ENCODE measurements at places on chromosomes 5 and 9.
A peak's percentile ranks its signal among the peaks of the same experiment; 100 is the strongest.

DNA sequence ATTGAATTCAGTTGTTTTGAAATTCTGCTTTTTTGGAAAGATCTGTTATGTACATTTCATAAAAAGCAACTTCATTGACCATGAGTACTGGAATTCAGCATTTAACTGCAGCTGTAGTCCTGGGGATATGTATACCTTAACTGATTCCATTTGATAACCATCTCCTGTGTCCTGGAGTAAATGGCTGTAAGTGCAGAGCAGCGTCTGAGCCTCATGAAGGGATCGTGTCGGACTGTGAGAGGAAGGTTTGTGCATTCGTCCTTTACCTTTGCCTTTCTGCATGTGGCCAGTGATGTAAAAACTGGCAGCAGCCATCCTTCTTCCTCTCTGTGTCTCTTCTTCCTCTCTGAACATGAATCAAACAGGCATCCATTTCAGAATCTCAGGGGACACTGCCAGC lies 287.2 kb downstream of the FANCC start:
- DNase-seq, result no peak

DNA sequence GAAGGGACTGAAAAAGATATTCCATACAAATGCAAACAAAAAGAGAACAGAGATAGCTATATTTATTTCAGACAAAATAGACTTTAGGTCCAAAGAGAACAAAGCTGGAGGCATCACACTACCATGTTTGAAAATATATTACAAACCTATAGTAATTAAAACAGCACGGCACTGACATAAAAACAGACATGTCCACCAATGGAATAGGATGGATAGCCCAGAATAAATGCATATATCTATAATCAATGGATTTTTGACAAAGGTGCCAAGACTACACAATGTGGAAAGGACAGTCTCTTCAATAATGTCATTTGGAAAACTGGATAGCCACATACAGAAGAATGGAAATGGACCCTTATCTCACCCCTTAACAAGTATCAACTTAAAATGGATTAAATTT lies 10.2 kb downstream of the PRKAA1 start:
- DNase-seq, result no peak

- DNase-seq, result peak; percentile 70
Measured at GRCh38 chr9:136133191-136133958, 14.7 kb upstream of the TMEM250 start.

DNA sequence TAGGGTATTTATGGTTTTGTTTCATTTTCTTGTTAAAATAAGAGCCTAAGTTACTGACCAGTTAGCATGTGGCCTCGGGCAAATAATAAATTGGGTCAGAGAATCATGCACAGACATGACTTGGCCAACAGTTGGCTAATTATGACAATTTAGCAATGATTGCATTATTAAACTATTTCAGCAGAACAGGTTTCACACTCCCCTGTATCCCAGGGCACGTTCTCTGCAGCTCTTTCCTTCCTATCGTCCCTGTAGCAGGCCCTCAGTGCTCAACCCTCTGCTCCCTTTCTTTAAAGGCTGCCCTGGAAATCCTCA lies 167.9 kb downstream of the TSSK1B start:
- DNase-seq, result no peak

- DNase-seq, result no peak
Measured at GRCh38 chr9:134855231-134855899, 25.2 kb upstream of the FCN2 start.

- no peak for DNase-seq
Measured at GRCh38 chr9:76615177-76615603, 149.0 kb upstream of the PCA3 start.

DNA sequence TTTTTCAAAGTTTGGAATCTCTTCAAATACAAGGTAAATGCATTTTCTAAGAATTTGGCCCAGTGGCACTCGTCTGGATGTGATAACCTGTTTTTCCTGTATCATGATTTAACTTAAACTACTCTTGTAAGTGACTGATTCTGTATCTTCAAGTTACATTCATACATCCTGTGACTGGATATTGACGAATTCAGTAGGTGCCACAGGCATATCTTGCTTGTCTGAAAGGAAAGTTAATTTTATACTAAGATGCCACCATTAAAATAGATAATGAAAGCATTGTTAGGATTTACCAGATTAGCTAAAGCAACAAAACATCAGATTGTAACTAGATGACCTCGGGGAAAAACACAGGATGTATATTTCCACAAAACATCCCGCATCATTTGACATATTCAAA lies 175.3 kb upstream of the ZNF608 start:
- DNase-seq, result no peak

DNA sequence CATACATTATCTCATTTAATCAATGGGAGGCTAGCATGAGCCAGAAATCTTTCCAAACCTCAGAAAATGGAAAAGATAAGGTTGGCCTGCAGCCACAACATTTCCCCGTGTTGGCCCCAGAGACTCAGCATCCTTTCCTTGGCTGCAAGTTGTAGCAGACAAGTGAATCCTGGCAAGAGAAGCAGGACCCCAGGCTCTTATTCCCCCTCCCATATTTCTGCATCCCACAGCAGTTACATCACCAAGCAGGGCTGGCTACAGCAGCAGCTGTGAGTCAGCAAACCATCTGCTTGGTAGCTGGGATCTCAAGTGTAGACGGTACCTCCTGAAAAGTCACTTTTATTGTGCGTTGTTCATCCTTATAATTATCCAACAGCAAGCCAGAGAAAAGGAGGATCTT lies 212.4 kb downstream of the GNA14 start:
- DNase-seq, result no peak

GRCh38 chr9:117739624-117740347 lies 35.6 kb downstream of the TLR4 start:
- DNase-seq, result no peak

DNA sequence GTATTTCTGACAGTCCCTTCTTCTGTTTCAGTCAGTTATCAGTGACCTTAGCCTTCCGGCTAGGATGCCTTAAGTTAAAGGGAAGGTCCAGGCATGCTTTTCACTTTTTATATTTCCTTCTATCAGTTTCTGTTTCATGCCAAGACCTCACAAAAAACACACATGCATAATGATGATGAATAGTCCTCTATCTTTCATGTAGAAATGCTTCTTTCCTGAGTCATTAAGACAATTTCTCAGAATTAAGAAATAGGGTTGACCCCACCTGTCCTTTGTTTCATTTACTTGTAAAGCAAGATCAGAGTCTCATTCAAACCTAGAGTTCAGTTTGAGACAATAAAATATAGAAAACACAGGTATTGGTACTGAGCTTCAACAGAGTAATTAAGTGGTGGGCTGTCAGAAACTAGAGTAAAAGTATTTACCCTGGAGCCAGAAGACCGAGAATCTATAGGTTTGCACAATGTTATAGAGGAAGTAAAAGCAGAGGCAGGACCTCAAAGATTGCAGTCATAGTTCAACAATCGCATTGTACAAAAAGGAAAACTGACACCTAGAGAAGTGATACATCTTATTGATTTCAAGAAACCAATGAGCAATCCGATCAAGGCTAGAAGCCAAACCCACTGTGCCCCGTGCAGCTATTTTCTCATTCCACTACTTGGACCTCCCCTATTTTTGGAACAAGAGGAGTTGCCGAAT lies 118.7 kb upstream of the PUM3 start:
- DNase-seq, result no peak

DNA sequence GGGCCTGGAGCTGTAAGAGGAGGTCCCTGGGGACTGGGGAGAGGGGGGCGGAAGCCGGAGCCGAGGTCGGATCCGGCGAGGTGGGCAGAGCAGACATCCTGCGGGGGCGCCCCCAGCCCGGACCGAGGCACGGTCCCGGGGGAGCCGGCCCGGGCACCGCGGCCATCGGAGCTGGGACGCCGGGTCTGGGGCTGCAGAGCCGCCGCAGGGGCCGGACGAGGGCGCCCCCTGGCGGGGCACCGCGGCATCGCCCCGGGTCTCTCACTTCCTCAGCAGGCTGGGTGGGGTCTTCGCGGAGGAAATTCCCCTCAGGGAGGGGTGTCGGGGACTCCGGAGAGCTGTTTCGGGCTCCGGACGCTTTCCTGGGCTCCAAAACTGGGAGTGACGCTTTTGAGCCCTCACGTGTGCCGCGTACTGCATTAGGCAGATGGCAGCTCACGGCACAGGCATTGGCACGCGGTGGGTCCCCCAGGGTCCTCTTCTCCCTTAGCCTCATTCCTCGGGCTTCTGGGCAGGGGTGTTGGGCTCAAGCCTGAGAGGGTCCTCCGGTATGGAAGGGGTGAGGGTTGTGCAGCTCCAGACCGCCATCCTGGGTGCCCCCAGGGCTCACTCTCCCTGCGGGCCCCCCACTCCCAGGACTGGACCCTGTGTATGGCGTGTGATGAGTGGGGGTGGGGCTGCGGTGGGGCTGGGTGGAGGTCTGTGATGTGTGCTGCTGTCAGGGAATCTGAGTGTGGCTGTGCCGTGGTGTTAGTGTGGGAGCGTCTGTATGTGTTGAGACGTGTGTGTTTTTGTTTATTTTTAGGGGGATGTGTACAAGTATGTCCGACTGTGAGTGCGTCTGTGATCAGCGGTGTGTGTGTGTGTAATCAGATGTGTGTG lies 29.6 kb downstream of the LHX2 start:
- DNase-seq, result no peak
